Inflammatory macrophage (primary cell): ENCODE measurements at places on chromosomes 6 and 20.

DNA sequence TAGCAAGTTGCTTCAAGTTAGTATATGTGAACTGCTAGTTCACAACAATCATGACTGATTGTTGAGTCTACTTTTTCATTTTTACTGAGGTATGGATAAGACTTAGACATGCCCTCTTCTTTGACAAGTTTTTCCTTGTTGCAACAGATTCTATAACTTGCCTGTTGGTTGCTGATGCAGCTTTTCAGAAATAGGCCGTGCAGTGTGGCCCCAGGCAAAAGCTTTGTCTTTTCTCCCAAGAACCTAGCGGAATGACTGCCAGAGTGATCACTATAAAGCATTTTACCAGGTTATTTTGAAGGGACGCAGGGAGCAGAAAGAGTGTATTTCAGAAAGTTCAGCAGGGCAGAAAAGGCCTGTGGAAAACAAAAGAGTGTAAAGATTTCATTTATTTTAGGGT, 16.0 kb downstream of the HECA start:
- DNase-seq: no peak

DNA sequence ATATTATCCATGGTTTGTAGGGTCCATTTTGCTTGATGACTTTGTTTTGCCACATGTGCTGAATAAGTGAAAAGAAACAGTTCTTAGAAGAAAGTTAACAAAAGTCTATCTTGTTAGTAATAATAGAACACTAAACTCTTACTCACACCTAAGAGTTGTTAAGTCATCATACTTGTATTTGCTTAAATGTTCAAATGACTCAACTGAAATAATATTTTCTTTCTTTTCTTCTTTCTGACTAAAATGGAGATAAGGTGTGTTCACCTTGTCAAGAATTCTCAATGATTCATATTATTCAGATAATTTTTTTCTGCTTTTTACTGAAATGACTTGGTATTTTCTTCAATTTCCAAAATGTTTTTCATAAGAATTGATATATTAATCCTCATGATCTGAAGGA, 327.2 kb downstream of the HTR1B start:
- DNase-seq: no peak

DNA sequence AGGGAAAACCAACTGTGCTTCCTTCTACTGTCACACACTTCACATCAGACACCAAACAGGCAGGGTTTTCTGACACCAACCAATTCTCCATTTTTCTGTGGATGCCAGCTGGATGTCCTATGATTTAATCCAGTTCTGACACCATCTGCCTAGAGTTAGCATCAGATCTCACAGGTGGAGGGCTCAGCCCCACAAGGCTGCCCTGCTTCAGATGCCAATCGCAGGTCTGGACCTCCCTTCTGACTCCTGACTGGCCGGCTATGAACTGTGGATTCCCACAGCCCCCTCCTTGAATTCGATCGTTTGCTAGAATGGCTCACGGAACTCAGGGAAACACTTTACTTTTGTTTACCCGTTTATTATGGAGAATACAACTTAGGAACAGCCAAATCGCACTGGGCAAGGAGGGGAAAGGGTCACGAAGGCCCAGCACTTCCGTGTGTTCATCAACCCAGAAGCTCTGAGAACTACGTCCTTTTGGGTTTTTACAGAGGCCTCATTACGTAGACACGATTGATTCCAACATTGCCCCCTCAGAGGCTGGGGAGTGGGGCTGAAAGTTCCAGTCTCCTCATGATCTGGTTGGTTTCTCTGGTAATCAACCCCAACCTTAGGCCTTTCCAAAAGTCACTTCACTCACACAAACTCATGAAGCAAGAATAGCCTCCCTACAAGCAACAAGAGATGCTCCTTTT, 25.4 kb upstream of the MAS1 start:
- no peak for DNase-seq

DNA sequence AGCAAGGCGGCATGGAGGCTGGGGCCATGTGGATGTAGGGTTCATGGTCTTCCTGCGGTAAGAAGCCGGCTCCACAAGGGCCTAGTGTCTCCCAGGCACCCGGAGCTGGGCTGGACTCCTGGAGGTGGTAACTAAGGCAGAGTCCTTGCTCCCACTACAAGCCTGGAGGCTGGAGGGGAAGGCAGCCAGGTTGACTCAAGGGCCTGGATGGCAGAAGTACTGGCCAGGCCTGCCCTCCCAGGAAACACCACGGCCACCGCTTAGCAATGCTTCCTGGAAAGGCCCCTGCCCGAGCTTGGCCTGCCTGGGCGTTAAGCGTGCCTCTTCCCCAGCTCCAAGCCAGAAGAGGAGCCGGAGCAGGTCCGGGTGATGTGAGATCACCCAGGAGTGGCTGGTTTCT, 182.0 kb downstream of the ZDHHC14 start:
- no peak for DNase-seq

DNA sequence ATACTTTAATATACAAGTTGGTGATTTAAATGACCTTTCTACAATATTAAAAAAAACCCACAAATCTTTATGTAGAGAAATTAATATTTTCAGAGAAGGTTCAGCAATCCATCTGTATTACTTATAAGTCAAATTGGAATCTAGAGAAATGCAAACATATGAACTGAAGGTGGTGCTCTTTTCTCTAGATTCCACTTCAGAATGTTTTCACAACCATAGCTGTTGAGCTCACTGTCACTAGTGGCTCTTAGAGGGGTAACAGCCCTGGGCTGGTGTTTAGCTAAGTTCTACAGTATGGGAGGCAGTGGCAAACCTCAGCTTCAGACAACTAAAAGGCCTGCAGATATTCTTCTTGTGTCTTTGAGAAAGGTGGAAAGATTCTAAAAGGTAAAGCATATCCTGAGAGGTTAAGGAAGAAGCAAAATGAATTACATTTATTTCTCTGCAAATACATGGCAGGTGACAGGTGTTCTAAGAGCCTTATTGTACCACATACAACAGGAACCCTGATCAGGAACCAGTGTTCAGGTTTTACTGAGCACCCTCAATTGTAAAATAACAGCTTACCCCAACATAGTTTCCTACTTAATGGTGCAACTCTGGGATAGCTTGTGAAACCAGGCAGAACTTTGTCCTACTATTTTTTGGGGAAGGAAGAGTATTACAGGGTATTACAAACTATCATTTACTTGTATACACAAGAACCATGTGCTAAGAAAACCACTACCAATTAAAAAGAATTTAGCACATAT, 56.6 kb upstream of the SAMHD1 start:
- DNase-seq: peak; percentile 92

GRCh38 chr6:40474937-40475336, 112.2 kb downstream of the LRFN2 start:
- DNase-seq: no peak
